ENCODE measurements at places on chromosomes 4 and X.
A peak's percentile ranks its signal among the peaks of the same experiment; 100 is the strongest.

GRCh38 chrX:69036674-69037573, 128.3 kb downstream of the PJA1 start:
- DNase-seq = no peak

DNA sequence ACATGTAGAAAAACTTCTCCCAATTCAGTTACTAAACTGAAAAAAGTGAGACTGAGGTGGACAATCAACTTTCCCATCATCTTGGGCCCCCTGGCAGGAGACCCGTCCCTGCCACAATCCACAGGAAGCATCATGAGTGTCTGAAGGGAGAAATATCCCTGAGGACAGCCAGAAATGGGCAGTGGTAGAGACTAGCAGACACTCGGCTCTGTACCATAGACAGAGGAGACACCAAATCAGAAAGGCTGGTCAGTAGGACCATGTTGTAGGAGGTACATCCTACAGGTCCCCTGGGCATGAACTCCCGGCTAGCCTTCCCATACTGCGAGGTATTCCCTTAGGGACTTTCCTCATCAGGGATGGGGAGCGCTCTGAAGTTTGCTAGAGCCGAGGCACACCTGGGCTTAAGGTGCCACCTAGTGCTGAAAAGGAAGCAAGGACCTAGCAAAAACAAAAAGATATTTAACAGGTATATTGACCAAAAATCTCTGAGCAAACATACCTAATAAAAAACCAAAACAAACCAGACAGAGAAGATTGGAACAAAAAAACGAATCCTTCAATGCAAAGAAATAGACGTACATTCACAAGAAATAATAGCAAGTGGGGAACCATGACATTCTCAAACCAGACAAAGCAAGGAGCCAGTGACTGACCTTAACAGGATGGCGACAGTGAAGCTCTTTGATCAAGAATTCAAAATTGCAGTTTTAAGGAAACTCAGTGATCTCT, 55.6 kb downstream of the HAUS3 start:
- DNase-seq = no peak

DNA sequence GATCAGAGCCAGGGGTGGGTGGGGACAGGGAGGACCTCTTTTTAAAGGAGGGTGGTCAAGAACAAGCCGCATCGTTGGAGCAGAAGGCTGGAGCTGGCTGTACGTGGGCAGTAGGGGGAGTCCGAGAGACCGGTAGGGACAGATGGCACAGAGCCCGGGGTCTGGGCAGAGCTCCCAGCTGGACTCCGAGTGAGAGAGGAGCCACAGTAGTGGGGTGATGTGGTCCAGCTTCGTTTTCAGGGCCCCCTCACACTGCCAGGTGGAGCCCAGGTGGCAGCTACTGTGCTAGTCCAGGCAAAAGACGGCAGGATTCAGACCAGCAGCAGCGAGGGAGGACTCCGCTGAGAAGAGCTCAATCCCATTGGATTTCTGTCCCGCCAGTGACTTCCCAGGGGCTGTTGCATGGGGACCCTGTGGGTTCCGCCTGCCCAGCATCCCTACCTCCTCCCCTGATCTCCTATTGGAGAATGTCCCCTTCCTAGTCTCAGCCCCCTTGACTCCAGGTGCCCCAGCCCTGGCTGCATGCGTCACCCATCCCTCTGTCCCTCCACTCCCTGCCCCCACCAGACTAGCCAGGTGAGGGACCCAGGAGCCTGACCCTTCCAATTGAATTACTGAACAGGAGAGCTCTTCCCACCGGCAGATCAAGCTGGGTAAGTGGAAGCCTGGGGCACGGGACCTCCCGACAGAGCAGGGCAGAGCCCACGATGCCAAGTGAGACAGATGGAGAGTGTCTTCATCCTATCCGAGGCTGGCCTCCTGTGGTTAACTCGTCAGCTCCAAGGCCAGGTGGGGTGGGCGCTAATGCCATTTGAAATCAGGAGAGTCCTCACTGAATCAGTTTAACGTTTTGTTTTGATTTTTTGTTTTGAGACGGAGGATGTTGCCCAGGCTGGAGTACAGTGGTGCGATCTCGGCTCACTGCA, 2.9 kb downstream of the ARHGAP4 start:
- DNase-seq = no peak

GRCh38 chrX:13091111-13091765, 46.8 kb upstream of the FAM9C start:
- peak; percentile 69 for DNase-seq

DNA sequence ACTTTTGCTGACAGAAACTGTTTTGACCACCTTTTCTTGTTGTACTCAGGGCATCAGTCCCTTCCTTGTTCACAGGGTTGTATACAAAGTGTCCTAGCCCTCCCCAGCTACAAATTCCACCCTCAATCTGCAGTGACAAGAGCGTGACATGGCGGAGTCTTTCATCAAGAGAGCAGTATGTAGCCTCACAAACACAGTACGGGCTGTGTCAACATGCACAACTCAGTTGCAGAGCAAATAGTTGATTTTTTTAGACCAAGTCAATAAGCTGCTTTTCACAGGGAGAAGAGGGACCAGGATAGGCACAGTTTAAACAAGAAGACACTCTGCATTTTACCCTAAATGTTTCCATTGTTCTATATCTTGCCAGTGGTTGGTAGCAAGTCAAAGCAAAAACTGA, 8.6 kb upstream of the HS6ST2 start:
- no peak for DNase-seq

DNA sequence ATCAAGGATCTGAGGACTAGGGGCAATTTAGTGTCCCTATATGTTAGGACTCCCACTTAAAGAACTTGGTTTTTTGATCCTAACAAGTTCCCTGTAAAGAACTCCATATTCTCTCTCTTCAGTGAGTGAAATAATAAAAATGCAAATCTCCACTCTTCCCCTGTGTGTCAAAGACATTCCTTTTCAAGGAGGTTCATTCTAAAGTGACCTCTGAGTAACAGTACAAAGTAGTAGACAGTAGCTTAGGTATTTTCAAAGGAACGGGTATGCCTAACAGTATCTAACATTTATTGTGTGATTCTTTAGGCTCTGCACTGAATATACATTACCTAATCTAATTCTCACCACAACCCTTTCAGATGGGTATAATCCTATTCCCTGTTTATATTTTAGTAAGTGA, 58.4 kb upstream of the SCOC start:
- no peak for DNase-seq

DNA sequence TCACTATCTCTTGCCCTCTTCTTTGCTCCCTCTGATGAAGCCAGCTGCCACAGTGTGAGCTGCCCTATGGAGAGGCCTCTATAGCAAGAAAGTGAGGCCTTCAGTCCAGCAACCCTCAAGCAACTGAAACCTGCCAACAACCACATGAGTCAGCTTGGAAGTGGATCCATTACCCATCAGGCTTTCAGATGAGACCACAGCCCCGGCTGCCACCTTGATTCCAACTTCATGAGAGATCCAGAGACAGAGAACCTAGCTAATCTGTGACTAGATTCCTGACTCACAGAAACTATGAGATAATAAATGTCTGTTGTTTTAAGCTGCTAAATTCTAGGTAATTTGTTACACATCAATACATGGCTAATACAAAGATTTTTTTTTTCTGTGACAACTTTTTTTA, 20.4 kb upstream of the WAS start:
- no peak for DNase-seq

- no peak for DNase-seq
Measured at GRCh38 chr4:29423836-29424721, 1296.1 kb upstream of the PCDH7 start.

GRCh38 chr4:46329118-46329976, 60.6 kb downstream of the GABRA2 start:
- no peak for DNase-seq

- DNase-seq = no peak
Measured at GRCh38 chrX:96692890-96693289, 8.2 kb downstream of the DIAPH2 start.

DNA sequence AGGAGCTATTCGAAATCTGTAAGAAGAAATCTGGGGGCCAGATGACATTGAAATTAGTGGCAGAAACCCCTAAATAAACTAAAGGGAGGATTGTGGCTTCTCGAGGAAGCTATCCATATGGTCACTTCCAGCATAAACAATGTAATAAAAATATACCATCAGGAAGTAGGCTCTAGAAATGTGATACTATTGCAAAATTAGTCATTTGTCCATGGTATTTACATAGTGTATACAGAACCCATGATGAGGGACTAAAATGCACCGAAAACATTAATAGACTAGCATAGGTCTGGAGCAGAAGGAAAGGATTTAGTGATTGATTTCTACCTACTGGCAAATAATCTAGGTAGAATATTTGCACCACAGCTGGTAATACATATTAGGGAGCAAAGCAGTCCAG, 1344.0 kb downstream of the FSTL5 start:
- DNase-seq = no peak

GRCh38 chr4:174107746-174108354, 175.6 kb downstream of the FBXO8 start:
- DNase-seq = no peak

- no peak for DNase-seq
Measured at GRCh38 chr4:61379406-61379805, 179.3 kb downstream of the ADGRL3 start.

- no peak for DNase-seq
Measured at GRCh38 chrX:70664726-70665125, 220.1 kb downstream of the DLG3 start.

DNA sequence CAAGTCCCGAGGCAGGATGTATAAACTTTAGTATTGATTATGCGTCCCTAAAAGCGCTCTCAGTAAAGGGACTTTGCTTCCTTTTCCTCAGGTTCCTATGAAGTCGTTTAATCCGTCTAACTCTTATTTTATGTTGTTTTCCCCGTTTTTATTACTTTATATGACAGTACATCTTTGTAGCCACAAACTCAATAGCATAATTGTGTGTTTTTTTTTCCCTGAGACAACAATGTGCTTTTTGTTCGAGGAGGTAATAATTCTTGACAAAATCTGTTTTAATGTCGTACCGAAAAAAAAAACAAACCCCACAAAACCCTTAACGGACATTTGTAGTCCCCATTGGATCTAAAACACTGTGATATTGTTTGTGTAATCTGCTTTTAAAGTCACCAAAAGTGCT, 17.9 kb upstream of the PPP2R3B start:
- no peak for DNase-seq

DNA sequence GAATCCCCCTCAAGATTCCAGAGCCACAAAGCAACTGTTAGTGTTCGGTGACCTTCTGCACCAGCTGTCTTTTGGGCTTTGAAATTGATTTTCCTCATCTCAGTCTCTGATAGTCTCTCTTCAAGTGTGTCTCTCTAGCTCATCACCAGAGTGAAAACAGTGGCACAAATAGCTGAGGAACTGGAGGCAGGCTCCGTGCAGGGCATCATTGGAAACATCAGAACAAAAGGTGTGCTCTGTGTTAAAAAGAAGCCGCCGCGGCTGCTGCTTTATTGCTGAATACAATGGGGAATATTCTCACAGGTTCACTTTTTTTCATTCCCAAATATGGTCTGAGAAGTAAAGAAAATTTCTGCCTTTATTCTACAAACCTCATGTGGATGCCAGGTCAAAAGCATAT, 297.5 kb downstream of the DCTD start:
- DNase-seq = no peak

GRCh38 chrX:71222929-71223328, at the start of gene GJB1:
Gene GJB1 (plus strand): TSS chrX:71223224. CDS start chrX:71223708, 484 bp downstream.
- DNase-seq = no peak

DNA sequence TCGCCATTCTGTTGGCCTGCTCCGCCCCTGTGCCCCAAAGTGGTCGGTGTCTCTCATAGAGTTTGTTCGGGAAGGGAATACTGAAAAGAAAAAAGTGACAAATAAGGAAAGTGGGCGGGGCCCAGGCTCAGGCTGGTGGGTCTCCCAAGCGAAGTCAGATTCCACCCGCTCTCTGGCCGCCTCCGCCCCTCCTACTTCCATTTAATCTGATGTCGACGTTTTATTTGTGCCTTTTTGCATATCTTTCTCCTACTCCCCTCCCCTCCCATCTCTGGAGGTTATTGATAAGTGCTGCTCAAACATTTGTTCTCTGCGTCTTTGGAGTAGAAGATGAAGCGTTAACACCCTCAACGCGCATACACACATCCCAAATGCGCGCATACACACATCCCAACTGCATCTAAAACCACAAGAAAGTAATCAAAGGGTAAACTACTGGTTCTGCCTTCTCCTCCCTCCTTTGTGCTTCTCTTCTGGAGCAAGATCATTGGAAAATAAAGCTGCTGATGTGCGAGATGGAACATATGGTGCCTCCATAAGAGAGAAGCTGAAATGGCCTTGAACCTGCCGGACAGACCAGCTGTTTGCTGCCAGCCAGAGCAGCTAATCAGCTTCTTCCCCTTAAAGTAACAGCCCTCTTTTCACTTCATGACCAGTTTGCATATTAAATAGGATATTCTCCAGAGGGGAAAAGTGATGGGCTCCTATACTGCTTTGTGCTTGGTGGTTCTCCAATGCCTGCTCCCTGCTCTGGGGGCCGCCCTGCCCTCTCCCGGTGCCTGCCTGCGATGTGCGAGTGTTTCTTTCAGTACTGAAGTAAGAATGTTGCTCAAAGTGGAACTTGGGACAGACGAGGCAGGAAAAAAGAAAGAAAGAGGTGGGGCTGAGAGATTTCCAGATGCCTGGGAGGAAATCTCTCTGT, 3.1 kb downstream of the MAMLD1 start:
- DNase-seq = no peak
